ENCODE measurements at places on chromosomes 11 and 22.

DNA sequence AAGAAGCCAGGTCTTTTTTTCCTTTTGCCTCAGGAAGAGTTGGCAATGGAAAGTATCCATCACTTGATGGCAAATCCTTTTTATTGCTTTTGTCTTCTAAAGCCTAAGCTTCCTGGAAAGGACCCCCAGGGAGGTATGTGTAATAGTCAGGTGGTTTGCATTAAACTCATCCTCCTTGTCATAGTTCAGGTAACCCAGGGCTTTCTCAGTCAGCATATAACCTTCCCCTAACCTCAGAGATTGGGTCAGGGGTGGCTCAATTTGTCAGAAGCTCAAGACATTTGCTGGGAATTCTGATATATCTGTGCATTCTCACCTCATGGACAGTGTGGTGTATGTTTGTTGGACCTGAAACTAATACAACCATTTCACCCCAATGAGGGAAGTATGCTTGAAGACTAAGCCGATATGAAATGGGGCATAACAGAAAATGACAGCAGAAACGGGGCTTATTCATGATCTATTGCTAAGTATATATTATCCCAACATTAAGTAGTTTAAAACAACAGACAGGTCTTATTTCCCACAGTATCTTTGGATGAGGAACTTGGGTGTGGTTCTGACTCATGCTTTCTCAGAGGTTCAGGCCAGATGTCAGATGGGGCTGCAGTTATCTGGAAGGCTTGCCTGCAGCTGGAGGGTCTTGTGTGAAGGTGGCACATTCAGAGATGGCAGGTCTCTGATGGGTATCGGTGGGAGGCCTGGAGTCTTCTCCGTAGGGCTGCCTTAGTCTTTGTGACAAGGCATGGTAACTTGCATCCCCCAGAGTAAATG lies 135.8 kb upstream of the SPON1 start:
- no peak for DNase-seq

GRCh38 chr22:49586873-49587272 lies 240.8 kb downstream of the BRD1 start:
- DNase-seq, result no peak

DNA sequence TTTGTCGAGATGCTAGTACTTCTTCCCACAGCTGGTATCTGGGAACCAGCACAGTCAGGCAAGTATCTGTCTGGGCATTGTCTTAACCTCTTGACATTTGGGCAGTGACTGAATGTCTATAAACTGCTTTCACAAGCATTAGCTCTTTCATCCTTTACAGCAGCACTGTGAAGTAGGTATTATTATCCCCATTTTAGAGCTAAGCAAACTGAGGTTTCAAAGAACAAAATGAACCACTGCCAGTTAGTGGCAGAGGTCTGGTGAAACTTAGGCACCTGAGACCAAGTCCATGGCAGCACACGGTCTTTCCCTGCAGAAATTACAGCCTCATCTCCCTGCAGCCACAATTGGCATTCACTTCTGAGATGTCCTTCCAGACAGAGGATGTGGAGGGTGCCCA lies 111.0 kb upstream of the TBCEL start:
- no peak for DNase-seq

- no peak for DNase-seq
Observed at GRCh38 chr22:44368611-44369292, 56.0 kb upstream of the SHISAL1 start.

- DNase-seq, result no peak
Observed at GRCh38 chr11:16891165-16891564, 123.0 kb downstream of the PLEKHA7 start.

- peak; percentile 45 for DNase-seq
Observed at GRCh38 chr11:128324051-128324481, 263.3 kb downstream of the ETS1 start.

- no peak for DNase-seq
Observed at GRCh38 chr11:93545566-93545965, 2.4 kb upstream of the SMCO4 start.

DNA sequence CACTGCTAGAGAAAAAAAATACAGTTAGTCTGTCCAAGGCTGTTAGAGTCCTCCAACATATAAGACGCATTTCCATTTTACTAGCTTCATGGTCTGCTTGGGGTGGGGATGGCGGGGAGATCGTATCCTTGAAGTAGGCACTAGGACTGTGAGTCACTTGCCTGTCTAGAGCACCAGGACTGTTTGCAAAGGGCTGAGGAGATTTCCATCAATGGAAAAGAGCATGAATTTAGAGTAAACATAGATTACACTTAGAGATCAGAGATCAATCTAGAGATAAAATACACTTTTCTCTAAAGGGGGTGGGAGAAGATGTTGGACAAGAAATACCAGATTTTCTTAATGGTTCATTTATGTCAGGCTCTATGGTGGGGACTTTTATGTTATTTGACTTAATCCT lies 1.7 kb upstream of the MS4A7 start:
- DNase-seq, result no peak

GRCh38 chr11:68306636-68307035 lies 5.8 kb upstream of the LRP5 start:
- DNase-seq, result no peak
